ENCODE measurements at places on chromosomes 16 and 17.
A peak's percentile ranks its signal among the peaks of the same experiment; 100 is the strongest.

DNA sequence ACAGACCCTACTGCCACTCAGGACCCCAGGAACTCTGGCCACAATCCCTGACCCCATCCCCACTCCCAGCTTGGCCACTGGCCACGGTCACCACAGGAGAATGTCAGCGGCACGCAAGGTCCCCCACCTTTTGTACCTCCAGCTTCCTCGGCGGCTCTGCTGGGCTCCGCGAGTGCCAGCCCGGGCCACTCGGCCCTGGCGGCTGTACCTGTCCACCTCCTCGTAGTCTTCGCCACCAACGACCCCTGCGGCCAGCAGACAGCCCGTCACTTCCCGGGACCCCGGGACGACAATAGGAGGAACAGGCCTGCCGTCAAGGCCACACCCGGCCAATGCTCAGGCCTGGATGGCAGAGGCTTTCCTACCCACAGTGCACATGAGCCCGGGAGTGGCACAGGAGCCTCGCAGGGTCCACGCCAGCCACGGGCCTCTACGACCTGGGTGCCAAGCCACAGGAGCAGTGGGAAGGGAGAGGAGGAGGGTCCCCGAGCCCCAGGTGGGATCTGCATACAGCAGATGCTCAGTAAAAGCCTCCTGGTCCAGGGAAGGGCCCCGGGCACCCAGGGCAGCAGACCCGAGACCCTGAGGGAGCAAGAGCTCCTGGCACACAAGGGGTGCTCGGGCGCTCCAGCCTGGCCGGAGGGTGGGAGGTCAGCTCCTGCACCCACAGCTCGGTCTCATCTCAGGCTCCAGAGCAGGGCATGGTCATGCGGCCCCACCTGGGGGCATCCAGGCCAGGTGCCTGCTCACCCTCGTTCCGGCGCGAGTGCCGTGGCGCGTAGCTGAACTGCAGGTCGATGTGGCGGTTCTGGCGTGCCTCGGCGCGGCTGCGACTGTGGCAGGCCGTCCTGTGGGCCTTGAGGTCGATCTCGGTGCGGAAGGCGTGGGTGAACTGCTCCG is 7.9 kb downstream of the ZNF598 start:
- DNase-seq, result no peak

GRCh38 chr16:8943966-8944759 is 19.5 kb downstream of the USP7 start:
- DNase-seq, result no peak

GRCh38 chr16:62764572-62764971 is 728.3 kb upstream of the CDH8 start:
- DNase-seq, result no peak

- DNase-seq, result no peak
Measured at GRCh38 chr17:57779706-57780105, 34.6 kb upstream of the CCDC182 start.

DNA sequence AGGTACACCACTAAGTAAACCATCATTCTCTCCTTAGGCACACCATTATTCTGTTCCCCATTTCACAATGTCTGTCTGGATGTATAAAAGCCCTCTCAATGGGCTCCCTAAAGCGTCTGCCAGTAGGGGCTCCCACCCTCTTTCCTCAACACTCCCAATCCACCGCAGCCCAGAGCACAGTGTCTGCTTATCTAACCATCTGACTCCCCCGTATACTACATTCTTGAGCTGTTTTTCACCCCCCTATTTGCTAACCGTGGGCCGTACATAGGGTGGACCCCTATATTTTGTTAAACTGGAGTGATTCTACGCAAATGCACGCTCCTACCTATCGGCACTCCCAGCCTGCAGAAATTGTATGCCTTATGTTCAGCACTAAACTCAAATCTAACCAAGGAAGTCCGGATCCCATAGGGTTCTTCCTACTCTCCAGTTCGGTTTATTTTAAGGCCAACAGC is 685 bp upstream of the PSMD3 start:
- DNase-seq, result no peak

GRCh38 chr17:75635610-75636202 is 2.5 kb downstream of the SMIM5 start:
- no peak for DNase-seq

GRCh38 chr16:102060-102855 is 24.2 kb downstream of the MPG start:
- DNase-seq, result peak; percentile 48

- no peak for DNase-seq
Measured at GRCh38 chr16:4213737-4214136, 28.1 kb downstream of the SRL start.

GRCh38 chr16:16004314-16004749 is 54.9 kb downstream of the ABCC1 start:
- DNase-seq, result no peak

GRCh38 chr17:43125133-43125966 is at the start of gene BRCA1:
TSS of gene BRCA1 (minus strand) at chr17:43125364. CDS start at chr17:43124096, 1,268 bp downstream.
- peak; percentile 94 for DNase-seq

- DNase-seq, result no peak
Measured at GRCh38 chr17:49987681-49988441, 7.2 kb downstream of the DLX3 start.

DNA sequence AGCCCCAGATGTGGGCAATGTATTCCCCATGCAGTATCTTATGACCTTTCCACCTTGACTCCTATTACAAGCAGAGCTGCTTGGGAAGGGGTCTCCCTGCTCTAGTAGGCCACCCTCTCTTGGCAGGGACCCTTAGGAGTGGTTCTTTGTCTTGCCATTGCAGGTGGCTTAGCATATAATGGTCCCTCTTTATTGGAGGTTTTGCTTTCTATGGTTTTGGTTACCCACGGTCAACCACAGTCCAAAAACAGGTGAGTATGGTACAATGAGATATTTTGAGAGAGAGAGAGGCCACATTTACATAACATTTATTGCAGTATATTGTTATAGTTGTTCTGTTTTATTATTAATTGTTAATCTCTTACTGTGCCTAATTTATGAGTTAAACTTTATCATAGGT is 472.8 kb upstream of the ASIC2 start:
- no peak for DNase-seq

GRCh38 chr16:5010576-5011329 is 23.0 kb downstream of the NAGPA start:
- DNase-seq, result no peak

Data from tibial nerve (tissue), 4 donors.